ENCODE measurements at places on chromosomes 6 and 20. TPM values are rescaled to one million over a fixed set of nuclear protein-coding genes. Genes with fewer than 3 reads are reported as not detected.

DNA sequence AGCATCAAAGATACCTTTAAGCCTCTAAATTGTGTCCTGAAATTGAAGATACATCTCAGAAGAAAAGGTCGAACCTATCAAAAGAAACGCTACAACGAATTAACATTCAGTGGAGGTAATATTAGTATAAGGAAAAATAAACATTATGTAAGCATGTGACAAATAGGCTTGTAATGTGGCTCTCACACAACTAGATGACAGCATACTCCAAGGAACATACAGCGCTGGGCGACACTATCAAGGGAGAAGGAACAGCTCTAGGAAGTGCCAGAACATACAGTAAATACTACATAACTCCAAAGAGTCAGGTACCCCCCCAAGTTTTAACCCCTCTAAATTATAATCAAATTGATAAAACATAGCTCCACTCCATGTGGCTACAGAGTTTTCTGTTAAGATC, 103.5 kb downstream of the LAMP5 start:
- no peaks in the 10 kb centered on the region for H3K36me3 ChIP-seq
- H3K27ac ChIP-seq: peak overlapping the region; percentile 1
- no peak for DNase-seq
- H3K27me3 ChIP-seq: no peaks in the 10 kb centered on the region

GRCh38 chr6:26327450-26328264, 37.3 kb upstream of the BTN3A2 start:
- no peaks in the 10 kb centered on the region for H3K4me1 ChIP-seq
- no peak overlapping the region for H3K4me3 ChIP-seq
- H3K27me3 ChIP-seq: peaks cover 29% of the 10 kb centered on the region
- no peak overlapping the region for H3K27ac ChIP-seq
- no peaks in the 10 kb centered on the region for H3K36me3 ChIP-seq

- peaks cover 5% of the 10 kb centered on the region for H3K36me3 ChIP-seq
- H3K4me3 ChIP-seq: no peak overlapping the region
- peak; percentile 78 for DNase-seq
- H3K4me1 ChIP-seq: no peaks in the 10 kb centered on the region
Measured at GRCh38 chr6:89940225-89941027, 46.2 kb downstream of the GJA10 start.

DNA sequence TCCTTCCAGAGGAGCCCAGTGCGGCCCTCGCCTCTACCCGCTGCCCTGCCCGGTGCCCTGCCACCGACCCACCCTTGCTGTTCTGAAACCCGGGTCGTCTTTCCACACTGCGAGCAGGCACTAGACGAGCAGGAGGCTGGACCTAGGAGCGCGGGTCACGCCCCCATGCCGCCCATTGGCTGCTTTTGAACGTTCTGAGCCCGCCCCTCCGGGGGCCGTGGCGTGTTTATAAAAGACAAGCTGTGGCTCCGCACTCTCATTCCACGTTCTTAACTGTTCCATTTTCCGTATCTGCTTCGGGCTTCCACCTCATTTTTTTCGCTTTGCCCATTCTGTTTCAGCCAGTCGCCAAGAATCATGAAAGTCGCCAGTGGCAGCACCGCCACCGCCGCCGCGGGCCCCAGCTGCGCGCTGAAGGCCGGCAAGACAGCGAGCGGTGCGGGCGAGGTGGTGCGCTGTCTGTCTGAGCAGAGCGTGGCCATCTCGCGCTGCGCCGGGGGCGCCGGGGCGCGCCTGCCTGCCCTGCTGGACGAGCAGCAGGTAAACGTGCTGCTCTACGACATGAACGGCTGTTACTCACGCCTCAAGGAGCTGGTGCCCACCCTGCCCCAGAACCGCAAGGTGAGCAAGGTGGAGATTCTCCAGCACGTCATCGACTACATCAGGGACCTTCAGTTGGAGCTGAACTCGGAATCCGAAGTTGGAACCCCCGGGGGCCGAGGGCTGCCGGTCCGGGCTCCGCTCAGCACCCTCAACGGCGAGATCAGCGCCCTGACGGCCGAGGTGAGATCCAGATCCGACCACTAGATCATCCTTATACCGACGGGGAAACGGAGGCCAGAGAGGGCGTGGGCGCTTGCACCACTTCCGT, at the start of gene ID1:
Gene ID1, plus strand, starts transcription at position 259 of the 871 bp plus-strand sequence. Its CDS starts 99 bp downstream, at position 358.
- DNase-seq: peak; percentile 99
- no peaks in the 10 kb centered on the region for H3K36me3 ChIP-seq
- peak within 1 kb of the TSS; percentile 88 for H3K4me3 ChIP-seq
- H3K4me1 ChIP-seq: peaks cover 18% of the 10 kb centered on the region
- H3K27me3 ChIP-seq: no peaks in the 10 kb centered on the region

GRCh38 chr20:15937179-15937578, 636.1 kb downstream of the KIF16B start:
- no peaks in the 10 kb centered on the region for H3K4me1 ChIP-seq
- no peaks in the 10 kb centered on the region for H3K27me3 ChIP-seq

- no peaks in the 10 kb centered on the region for H3K27me3 ChIP-seq
- DNase-seq: no peak
- peaks cover 19% of the 10 kb centered on the region for H3K36me3 ChIP-seq
- no peaks in the 10 kb centered on the region for H3K4me1 ChIP-seq
Measured at GRCh38 chr6:89836639-89837222, 7.1 kb downstream of the CASP8AP2 start.

DNA sequence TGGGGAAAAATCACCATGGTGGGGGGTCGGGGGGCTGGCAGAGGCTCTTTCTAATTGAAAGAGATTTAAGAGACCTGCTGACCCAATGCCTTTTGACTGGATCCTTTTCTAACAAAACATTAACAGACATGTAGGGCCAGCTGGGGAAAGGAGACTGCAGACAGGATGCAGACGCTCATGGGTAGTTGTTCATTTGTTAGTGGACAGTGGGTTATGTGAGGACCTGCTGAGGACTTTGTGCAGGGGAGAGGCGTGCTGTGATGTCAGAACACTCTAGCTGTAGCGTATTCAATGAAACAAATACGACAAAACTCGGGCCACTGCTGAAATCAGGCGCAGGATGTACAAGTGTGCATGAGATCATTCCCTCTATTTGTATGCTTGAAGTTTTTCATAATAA, 1.2 kb downstream of the IP6K3 start:
- H3K27ac ChIP-seq: no peak overlapping the region
- H3K36me3 ChIP-seq: no peaks in the 10 kb centered on the region
- no peaks in the 10 kb centered on the region for H3K27me3 ChIP-seq

DNA sequence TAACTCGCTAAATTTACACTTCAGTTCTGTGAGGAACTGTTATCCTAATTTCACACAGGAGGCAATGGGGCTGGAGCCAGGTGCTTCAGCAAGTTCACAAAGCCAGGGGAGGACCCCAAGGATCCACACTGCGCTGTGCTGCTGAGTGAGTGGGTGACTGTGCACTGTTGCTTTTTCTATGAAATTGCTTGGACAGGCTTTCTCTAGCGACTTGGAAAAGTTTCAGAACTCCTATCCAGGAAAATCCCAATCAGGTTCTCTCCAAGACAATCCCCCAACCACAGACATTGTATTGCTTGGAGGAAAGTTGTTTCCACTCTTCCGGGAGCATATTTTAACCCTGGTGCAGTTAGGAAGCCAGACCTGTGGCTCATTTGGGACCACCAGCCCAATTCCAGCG, 175.9 kb upstream of the CST7 start:
- DNase-seq: no peak
- no peaks in the 10 kb centered on the region for H3K4me1 ChIP-seq
- no peaks in the 10 kb centered on the region for H3K27me3 ChIP-seq
- H3K4me3 ChIP-seq: no peak overlapping the region
- H3K36me3 ChIP-seq: no peaks in the 10 kb centered on the region

DNA sequence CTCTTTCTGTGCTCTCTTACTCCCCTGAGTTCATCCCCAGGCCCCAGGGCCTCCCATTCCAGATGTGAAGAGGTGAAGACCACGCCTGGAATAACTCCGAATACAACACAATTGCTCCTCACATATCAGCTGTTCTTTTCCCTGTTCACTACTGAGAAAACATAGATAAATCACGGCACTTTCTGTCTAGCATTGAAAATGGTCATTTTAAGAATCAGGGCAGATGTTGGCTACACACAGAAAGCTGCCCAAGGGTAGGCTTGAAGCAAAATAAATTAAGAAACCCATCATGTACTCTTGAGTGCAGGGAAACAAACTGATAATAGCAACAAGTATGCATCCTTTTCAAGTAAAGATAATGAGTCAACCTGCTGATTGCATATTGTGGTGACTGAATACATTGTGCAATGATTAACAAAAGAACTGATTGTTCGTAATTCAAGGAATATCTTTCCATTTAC, 382.5 kb downstream of the PRKN start:
- no peak overlapping the region for H3K4me3 ChIP-seq
- no peak overlapping the region for H3K27ac ChIP-seq

GRCh38 chr6:82842721-82843120, 222.9 kb downstream of the UBE3D start:
- no peak for DNase-seq
- H3K27ac ChIP-seq: no peak overlapping the region
- no peak overlapping the region for H3K4me3 ChIP-seq
- H3K27me3 ChIP-seq: no peaks in the 10 kb centered on the region

GRCh38 chr20:47466704-47467459, 34.8 kb upstream of the NCOA3 start:
- no peak for DNase-seq
- no peak overlapping the region for H3K27ac ChIP-seq
- H3K27me3 ChIP-seq: no peaks in the 10 kb centered on the region
- H3K36me3 ChIP-seq: no peaks in the 10 kb centered on the region
- no peak overlapping the region for H3K4me3 ChIP-seq
- peaks cover 3% of the 10 kb centered on the region for H3K4me1 ChIP-seq

GRCh38 chr6:107959392-107959791, 1.4 kb upstream of the SEC63 start:
- H3K27ac ChIP-seq: no peak overlapping the region
- H3K27me3 ChIP-seq: no peaks in the 10 kb centered on the region
- H3K4me1 ChIP-seq: no peaks in the 10 kb centered on the region
- H3K4me3 ChIP-seq: no peak overlapping the region
- H3K36me3 ChIP-seq: no peaks in the 10 kb centered on the region

DNA sequence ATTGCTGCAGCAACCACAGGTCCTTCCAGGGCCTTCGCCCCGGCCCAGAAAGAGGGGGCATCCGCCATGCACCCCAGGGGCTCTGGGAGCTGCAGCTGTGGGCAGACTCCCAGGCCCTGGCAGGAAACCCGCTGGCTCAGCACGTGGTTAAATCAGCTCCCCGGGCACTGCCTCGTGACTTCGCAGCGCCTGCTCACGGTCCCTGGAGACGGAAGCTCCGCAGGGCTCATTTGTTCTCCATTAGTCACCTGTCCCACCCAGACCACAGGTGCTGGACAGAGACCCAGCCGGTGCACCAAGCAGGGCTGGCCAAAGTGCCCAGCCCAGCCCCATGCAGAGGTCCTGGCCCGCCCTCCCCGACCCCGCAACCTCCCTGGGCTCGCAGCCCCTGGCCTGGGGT, 14.7 kb downstream of the KCNQ2 start:
- H3K36me3 ChIP-seq: no peaks in the 10 kb centered on the region
- no peak overlapping the region for H3K27ac ChIP-seq
- H3K4me3 ChIP-seq: no peak overlapping the region
- H3K27me3 ChIP-seq: no peaks in the 10 kb centered on the region

GRCh38 chr6:41732591-41733359, 2.6 kb downstream of the TFEB start:
- DNase-seq: no peak
- peak overlapping the region; percentile 90 for H3K27ac ChIP-seq
- H3K4me1 ChIP-seq: peaks cover 30% of the 10 kb centered on the region
- no peaks in the 10 kb centered on the region for H3K36me3 ChIP-seq

GRCh38 chr6:124467366-124467765, 494.9 kb upstream of the RNF217 start:
- H3K27me3 ChIP-seq: no peaks in the 10 kb centered on the region
- no peaks in the 10 kb centered on the region for H3K4me1 ChIP-seq
- no peak overlapping the region for H3K4me3 ChIP-seq

DNA sequence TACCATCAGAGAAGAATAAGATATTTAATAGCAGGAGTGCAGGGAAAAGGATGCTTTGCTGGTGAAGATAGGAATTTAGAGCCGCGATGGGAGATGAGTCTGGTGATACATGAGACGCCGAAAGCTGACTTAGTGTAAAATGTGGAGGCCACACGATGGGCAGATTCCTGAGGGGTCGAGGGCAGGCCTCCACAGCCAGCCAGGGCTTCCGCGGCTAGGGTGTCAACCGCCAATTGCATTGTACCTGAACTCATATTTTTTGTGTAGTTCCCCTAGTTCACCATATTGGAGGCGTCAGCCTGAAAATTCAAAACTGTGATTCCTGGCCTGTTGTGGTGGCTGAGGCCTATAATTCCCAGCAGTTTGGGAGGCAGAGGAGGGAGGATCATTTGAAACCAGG, 8.5 kb downstream of the ETV7 start:
- H3K27ac ChIP-seq: peak overlapping the region; percentile 42
- no peaks in the 10 kb centered on the region for H3K36me3 ChIP-seq
- no peak overlapping the region for H3K4me3 ChIP-seq
- H3K4me1 ChIP-seq: peaks cover 9% of the 10 kb centered on the region

The SMOC2 gene
- 102 TPM for total RNA-seq

The TFAP2C gene
- 4.9 TPM for total RNA-seq

The LINC00237 gene
- not detected for total RNA-seq

The SLC32A1 gene
- total RNA-seq: not detected

Measured in ascending aorta (tissue), 2 donors.